Stimulated activated CD4-positive, alpha-beta T cell treated with anti-CD3 and anti-CD28 coated beads, Interleukin-1b, Interleukin-23, amount 100 ng/mL, for 24 hours (primary cell): ENCODE measurements at places on chromosomes 12 and 14.

- DNase-seq = no peak
Observed at GRCh38 chr12:663293-663871, at the start of gene NINJ2. Gene NINJ2, minus strand, starts transcription at chr12:663445. Its CDS starts 85 bp downstream, at chr12:663360.

GRCh38 chr12:131635491-131636122 is 75.3 kb upstream of the SFSWAP start:
- no peak for DNase-seq

DNA sequence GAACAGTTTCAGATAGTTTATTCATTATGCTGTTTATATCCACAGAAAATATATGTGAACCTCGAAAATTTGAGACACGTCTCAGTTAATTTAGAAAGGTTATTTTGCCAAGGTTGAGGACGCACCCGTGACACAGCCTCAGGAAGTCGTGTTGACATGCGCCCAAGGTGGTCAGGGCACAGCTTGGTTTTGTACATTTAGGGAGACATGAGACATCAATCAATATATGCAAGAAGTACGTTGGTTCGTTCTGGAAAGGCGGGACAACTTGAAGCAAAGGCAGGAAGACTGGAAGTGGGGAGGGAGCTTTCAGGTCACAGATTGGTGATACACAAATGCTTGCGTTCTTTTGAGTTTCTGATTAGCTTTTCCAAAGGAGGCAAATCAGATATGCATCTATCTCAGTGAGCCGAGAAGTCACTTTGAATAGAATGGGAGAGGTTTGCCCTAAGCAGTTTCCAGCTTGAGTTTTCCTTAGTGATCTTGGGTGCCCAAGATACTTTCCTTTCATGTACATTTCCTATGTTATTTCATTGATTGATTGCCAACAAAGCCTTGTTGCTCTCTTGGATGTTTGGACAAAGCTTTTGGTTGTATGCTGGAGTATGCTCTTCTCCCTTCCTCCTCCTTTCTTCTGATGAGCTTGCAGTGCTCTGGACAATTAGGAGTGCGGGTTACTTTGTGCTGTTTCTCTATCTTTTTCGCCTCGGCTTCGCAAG is 3.2 kb downstream of the SNAPC1 start:
- no peak for DNase-seq

DNA sequence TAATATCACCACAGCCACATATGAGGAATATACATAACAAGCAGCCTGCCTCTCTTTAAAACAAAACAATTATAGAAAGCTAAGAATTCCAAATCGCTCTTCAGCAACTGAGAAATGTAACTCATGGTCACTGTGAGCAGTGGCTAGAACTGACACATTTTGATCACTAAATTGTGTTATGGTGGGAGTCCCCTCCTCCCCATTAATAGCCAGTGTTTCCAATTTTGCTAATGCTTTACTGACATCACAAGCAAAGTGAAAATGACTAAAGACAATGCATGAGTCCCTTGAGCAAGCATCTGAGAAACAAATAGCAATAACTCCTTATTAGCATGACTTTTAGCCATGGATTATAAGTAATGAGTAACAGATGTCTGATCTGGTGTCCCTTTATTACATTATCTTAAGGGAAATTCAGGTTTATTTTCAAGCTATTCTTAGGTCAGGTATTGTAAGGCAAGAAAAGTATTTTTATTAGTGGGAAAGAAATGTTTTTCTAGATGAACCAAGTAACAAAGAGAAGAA is 148.3 kb downstream of the KCNH5 start:
- DNase-seq = no peak

DNA sequence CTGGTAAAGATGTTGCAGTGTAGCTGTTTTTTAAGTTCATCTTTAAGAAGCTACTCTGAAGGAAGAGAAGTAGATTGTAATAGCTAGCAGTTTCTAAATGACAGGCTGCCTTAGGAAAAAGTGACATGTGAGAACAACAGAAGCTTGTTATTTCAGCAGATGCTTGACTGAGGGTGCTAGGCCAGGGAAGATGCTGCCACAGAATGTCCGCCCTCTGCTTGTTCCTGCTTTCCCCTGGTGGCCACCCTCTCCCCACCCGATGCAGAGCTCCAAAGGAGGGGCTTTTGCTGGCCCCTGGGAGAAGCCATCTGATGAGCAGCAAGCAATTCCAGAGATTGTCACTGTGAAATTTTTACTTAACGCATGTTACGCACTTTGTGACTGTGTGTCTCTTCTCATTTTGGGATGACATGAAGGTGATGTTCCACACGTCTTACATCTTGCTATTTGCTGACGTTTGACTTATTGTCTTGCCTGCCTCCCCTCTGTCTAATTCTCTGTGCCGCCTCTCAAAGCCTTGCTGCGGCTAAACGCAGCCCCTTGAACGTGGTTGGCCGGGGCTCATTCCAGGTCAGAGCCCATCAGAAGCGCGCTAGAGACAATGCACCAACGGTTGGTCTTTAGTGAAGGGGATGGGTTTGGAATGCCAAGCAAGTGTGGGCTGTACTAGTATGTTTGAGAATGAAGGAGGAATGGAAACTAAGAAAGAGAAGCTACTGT is 44.8 kb downstream of the WDR20 start:
- DNase-seq = no peak

DNA sequence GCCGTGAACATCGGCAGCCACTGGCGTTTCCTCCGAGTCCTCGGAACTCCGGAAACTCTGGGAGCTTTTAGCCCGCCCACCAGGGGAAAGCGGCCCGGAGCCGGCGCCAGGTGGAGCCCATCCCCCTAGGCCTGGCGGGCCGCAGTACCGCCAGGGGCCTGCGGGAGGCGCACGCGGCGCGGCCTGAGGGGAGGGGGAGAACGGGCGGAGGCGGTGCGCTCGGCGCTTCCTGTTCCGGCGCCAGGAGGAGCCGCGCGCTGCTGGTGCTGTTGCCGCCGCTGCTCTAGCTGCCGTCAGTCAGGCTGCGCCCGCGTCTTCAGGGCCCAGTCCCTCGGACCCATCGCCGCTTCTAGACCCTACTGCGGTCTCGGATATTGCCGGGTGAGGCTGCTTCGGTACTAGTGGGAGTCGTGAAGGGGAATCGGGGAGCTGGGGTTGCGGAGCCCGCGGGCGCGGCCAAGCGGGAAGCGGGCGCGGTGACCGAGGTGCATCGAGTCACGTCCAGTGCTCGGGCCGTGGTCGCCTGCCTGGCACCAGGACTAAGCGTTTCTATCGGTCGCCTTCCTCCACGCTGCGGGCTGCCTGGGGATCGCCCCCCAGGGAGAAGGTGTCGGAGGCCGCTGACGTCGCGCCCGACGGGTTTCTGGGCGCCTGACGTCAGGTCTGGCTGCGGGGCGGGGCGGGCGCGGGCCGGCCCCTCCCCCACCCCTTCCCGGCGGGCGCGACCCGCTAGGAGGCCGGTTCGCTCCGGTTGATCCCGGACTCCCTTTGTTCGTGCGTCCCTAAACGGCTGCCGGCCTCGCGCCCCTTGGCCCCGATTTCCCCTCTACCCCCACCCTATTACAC is at the start of gene MAPK1IP1L:
TSS of gene MAPK1IP1L (plus strand) at position 225 of the 846 bp plus-strand sequence. CDS start 10,037 bp downstream, outside the sequence.
- DNase-seq = peak; percentile 83

GRCh38 chr12:78420991-78421390 is 443.6 kb upstream of the SYT1 start:
- DNase-seq = no peak

DNA sequence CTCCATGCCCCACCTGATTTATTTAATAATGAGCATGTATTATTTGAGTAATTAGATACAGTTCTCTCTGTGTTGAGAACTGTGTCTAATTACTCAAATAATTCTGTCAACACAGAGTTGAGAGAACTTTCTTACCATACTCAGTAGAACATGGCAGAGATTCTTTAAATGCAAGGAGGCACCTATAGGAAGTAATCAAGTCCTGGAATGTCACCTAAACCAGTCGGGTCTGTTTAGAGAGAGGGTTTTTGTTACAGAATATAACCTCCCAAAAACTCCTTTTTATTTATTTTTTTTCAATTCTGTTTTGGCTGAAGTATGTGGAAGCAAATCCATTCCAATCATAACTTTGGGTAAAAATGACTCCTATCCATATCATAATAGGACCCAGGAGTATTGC is 37.5 kb upstream of the CIT start:
- no peak for DNase-seq

DNA sequence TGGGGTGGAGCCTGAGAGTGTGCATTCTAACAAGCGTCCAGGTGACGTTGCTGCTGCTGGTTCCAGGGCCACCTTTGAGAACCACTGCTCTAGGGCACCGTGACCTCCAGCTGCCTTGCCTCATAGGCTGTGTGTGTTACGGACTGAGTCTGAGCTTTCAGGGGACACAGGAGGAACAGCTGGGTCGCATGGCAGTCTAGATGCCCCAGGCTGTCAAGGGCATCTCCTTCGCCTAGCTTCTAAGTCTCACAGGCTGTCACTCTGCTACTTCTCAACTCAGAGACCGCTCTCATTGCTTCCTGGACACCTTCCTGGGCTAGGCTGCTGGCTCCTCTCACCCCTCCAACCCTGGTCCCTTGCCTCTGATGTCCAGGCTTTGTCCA is 965 bp downstream of the KRT73 start:
- no peak for DNase-seq

GRCh38 chr12:38919191-38919590 is 13.8 kb upstream of the CPNE8 start:
- no peak for DNase-seq

DNA sequence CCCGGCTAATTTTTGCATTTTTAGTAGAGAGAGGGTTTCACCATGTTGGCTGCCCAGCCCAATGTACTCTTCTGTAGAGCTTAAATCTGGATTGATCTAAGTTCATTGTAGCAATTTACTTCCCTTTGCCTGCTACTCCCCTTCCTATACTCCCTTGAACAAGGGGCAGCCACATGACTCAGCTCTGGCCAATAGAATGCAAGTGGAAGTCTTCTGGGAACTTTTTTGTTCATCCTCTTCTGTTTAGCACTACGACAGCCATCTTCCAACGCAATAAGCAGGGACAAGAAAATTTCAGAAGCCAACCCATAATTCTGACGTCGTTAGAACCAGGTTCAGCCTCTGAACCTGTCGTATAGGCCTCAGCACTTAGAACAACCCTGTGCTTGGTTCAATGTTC is 6.4 kb upstream of the RAD52 start:
- DNase-seq = no peak

- DNase-seq = no peak
Observed at GRCh38 chr14:95518045-95518751, 1.7 kb upstream of the SYNE3 start.

DNA sequence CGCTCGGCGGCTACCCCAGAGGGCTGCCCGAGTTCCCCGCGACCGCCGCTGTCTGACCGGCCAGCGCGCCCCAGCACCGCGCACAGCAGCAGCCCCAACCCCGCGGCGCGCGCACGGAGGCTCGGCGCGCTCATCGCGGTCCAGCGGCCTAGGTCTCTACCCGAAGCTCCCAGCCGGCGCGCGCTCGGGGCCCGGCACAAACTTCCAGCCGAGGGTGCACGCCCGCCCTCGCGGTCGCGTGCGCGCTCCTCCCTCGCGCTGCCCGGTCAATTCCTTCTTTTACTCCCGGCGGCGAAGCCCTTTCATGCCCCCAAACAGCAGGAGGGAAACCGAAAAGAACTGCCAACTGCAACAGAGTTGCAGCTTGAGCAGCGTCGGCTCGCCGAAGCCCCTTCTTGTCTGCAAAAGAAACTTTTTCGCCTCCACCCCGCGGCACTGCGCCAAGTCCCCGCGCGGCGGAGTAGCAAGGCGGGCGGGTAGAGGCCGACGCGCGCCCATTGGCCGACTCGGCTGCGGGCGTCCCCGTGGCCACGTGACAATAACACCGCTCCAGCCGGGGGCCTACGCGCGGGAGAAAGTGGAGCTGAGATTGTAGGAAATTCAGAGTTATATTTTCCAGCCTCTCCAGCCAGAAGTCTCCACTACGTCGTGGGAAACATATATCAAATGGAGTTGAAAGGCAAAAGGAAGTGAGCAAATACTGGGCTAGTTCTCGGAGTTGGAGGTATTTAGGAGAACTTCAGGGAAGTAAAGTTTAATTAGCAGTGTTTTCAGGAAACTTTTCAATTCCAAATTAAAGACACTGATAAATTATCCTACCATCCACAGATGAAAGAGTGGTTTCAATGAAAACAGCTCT is at the start of gene LRIG3:
TSS of gene LRIG3 (minus strand) at position 403 of the 859 bp plus-strand sequence. CDS start at position 134, 269 bp downstream.
- no peak for DNase-seq

DNA sequence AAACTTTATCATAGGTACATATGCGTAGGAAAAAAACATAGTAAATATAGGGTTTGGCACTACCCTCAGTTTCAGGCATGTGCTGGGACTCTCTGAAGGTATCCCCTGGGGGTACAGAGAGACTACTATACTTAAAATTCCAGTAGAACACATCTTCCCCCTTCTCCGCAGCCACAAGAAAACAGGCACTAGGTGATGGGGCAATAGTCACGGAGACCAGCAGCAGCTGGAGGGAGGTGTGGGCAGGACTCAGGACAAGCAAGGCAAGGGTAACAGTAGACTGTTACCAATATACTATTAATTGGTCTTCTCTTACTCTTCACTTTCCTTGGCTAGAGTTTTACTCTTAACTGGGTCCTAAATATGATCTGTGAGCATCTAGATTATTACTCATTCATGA is 4.6 kb upstream of the PAPOLA start:
- DNase-seq = no peak

DNA sequence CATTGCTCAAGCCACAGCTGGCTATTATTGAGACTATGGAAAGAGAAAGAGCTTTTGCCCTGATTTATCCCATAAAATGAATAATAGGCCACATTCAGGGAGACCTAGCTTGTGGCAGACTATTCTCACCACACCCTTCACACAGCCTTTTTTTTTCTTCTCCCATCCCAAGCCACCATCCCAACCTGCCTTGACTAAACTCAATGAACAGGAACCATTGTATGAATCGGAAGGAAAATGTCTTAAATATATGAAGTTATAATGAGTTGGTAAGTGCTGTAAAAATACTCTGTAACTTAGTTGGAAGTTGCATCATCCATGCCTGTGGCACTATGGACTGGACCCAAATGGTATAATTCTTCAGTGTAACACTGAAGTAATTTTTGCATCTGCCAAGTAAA is 338.4 kb downstream of the RAD51B start:
- no peak for DNase-seq

- DNase-seq = no peak
Observed at GRCh38 chr12:24723759-24724158, 225.1 kb downstream of the BCAT1 start.

DNA sequence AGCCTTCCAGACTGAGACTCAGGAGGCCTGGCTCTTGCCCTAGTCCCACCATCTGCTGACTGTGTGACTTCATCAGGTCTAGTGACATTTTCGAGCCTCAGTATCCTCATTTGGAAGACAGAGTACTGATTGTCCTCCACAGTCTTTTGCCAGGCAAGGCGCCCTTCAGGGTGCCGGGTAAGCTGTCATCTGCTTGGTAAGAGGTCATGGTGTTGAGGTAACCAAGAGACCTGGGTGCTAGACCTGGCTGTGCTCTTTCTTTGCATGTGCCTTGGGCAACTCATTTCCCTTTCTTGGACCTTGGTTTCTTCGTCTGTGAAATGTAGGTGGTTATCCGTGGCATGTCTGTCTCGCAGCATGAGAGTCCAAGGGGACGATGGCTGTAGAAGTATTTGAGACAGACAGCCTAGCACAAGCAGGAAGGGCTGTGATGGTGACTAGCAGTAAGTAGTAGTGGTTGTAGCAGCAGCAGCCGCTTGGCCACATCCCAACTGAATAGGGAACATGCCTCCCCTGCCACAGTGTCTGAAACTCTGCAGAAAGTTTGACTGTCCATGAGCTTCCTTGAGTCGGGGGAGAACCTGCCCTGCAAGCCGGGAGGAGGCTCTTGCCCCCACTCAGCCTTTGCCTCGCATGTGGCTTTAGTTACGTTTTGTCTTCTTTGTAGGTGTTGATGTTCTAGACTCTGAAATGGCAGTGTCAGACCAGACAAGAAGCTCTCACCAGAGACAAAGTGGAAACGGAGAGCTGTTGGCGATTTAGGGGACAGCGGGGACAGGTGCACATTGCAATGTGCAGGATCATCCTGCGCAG is 40.3 kb downstream of the EVL start:
- DNase-seq = no peak
